Panc1 (cell line): ENCODE measurements at places on chromosomes 12 and 14. TPM values are rescaled to one million over a fixed set of nuclear protein-coding genes. Genes with fewer than 3 reads are reported as not detected.

DNA sequence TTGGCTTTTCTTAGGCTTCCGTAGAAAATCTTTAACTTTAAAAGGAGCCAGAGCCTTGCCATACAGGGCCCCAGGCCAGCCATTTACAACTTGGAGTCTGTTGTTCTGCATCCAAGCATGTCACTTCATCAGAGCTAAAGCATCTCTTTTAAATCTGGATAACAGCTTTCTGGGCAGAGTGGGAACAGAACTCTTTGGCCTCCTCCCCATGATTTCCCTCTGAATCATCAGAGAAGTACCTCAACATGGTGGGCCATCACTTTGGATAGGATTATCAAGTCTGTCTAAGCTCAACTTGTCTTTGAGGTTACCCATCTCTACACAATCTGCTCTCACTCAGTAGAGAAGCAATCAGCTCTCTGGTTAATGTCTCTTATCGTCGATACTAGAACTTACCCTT is 170.9 kb downstream of the SLC6A15 start:
- no peak for DNase-seq

Gene FMNL3
- 25.7 TPM for total RNA-seq

DNA sequence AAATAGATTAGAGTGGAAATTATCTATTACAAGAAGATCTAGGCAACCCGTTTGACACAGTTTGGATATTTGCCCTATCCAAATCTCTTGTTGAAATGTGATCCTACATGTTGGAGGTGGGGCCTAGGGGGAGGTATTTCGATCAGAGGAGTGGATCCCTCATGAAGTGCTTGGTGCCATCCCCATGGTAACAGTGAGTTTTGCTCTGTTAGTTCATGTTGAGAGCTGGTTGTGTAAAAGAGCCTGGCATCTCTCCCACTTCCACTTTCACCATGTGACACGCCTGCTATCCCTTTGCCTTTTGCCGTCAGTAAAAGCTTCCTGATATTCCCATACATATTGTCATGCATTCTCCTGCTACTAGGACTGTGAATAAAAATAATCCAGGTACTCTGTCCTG is 66.4 kb upstream of the FLRT2 start:
- DNase-seq, result no peak

DNA sequence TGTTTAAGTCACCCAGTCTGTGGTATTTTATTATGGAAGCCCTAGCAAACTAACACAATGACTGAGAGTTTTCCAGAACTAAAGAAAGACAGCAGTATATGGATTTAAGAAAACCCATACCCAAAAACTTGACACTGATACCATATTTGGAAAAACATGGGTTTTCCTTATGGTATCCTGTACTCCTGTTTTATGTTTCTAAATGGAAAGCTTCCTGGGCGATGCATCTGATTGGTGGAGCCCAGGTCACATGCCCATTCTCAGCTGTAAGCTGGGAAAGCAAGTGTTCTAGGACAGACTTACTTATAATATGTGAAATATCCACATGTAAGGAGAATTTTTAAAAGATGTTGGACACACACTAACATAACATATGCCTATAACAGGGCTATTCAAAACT is 4.5 kb upstream of the RNASE4 start:
- DNase-seq, result peak; percentile 52

DNA sequence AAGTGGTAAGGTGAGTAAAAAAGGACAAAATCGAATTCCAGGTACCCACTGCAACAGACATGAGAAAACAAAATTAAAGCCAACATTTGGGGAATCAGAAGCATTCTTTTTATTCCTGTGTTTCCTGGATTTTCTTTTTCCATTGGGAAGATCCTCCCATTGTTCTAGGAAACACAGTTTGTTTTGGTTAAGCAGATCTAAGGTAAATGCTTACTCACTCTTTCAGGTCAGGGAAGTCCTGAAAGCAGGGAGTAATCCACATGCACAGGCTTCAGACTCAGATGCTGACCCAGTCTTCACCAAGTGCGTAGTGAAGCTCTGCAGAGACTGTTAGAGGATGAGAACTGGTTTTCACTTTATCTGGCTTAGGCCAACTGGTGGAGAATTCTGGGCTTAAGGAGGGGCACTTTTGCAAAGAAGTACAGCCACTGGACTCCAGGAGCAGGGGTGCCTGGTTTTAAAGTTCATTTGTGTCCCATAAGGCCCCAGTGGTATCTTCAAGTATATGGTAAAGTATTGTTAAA is 57.7 kb downstream of the RPAP3 start:
- DNase-seq, result no peak

DNA sequence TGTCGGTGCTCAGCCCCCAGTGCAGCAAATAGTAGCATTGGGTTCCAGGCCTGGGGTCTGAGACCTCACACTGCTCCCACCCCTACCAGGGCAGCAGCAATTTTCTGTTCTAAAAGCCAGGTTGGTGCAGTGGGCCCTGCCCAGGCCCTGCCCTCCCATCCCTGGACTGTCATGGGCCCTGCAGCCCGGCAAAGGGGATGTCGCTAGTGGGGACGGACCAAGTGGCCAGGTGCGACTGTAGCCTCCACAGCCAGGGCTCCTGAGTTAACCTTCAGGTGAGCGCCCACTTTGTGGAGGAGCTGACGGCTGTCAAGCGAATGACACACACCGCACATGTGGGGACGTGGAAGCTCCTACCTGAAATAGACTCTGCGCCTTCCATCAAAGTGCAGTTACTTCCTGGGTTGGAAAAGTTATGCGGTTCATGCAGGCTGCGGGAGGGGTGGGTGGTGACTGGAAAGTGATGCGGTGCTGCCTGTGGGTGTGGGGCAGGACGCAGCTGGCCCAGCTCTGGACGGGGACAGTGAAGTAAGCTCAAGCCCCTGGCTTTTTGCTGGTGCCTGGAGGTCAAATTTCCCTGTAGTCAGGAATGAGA is 1.5 kb downstream of the INF2 start:
- DNase-seq, result no peak

DNA sequence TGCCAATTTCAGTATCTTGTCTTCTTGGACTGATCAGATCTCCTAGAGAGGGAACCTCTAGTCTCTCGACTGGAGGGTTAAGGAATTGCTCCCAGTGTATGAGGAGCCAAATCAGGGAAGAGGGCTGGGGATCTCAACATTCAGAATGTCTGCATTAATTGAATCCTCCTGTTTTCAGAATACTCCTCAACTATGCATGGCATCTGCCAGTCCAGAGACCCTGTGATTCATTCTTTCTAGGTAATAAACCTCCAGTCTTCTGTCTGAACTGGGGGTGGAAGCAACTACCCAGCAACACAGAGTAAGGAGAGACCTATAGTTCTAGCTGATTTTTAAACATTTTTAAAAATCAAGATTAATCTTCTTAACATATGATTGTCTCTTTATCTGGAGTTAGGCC is 92.7 kb downstream of the AKAP6 start:
- no peak for DNase-seq

- no peak for DNase-seq
These were observed 42.4 kb downstream of the YEATS4 start for GRCh38 chr12:69401940-69402339.
